Lung (tissue), 17 donors: ENCODE measurements at places on chromosomes 12 and 14. TPM values are rescaled to one million over a fixed set of nuclear protein-coding genes. Genes with fewer than 3 reads are reported as not detected.

- no peak for DNase-seq
Measured at GRCh38 chr12:93922583-93923006, 225.8 kb upstream of the PLXNC1 start.

- no peak for DNase-seq
Measured at GRCh38 chr12:10736463-10736862, 13.3 kb upstream of the YBX3 start.

DNA sequence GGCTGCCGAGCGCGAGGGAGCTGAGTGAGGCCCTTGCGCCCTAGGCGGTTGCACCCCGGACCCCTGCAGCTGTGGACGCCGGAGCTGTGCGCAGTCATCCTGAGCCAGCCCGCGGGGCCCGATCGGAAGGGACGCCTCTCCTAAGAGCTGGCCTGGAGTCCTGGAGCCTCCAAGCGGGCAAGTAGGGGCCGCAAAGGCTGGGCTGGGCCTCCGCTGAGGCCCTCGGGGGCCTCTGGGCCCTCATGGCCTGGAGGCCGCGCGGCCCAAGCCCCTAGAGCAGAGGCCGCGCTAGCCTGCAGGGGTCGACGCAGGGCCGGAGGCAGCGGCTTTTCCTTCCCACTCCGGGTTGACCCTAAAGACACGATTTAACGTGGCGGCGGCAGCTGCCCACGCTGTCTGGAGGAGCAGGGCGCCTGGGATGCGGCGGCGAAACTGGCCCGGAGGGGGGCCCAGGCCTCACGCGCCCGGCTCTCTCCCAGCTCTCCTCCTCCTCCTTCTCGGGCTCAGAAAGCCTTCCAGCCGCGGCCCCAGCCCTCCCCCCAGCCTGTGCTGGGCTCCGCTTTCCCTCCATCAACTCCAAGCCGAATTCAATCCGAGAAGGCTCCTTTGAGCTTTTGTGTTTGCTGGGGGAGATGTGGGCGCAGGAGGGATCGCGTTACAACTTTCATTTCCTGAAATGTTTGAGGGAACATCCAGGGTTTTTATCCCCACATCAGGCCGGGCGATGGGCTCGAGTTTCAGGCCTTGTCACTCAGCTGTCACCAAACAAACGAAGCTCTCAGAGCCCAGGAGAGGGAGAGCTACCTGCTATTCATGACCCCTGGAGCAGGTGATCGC is 11.6 kb downstream of the SIX1 start:
- DNase-seq: peak; percentile 53

GRCh38 chr14:104319491-104320241 is 181.3 kb downstream of the KIF26A start:
- peak; percentile 6 for DNase-seq

GRCh38 chr12:25767606-25768005 is 190.9 kb upstream of the RASSF8 start:
- peak; percentile 39 for DNase-seq

GRCh38 chr14:61460718-61461611 is 139.6 kb downstream of the PRKCH start:
- DNase-seq: peak; percentile 62

GRCh38 chr12:70122804-70123203 is 120.4 kb upstream of the CNOT2 start:
- DNase-seq: no peak

The CCDC177 gene
- total RNA-seq: not detected

The YY1 gene
- total RNA-seq: 42.1 TPM

The CD4 gene
- 83.7 TPM for total RNA-seq
